ENCODE measurements at places on chromosomes 12 and 14.
A peak's percentile ranks its signal among the peaks of the same experiment; 100 is the strongest.

GRCh38 chr14:54698501-54698900, 131.6 kb downstream of the SAMD4A start:
- DNase-seq = no peak

GRCh38 chr14:41385797-41386196, 220.9 kb upstream of the LRFN5 start:
- no peak for DNase-seq

- no peak for DNase-seq
These were observed 23.4 kb upstream of the SFSWAP start for GRCh38 chr12:131687346-131688125.

DNA sequence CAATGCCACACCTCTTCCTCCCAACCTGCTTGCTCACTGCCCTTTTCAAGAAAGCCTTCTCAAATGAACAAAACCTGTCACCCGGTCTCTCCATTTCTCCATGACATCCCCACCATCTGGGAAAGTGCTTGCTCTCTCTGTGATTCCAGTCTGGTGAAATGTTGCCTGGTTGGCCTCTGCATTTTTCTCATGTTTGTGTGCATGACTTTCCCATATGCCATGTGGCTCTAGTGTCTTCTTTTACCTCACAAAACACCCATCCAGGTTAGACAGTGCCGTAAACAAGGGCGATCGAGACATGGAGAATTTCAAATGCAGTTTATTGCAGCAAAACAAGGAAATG, 5.8 kb downstream of the KRT1 start:
- no peak for DNase-seq

DNA sequence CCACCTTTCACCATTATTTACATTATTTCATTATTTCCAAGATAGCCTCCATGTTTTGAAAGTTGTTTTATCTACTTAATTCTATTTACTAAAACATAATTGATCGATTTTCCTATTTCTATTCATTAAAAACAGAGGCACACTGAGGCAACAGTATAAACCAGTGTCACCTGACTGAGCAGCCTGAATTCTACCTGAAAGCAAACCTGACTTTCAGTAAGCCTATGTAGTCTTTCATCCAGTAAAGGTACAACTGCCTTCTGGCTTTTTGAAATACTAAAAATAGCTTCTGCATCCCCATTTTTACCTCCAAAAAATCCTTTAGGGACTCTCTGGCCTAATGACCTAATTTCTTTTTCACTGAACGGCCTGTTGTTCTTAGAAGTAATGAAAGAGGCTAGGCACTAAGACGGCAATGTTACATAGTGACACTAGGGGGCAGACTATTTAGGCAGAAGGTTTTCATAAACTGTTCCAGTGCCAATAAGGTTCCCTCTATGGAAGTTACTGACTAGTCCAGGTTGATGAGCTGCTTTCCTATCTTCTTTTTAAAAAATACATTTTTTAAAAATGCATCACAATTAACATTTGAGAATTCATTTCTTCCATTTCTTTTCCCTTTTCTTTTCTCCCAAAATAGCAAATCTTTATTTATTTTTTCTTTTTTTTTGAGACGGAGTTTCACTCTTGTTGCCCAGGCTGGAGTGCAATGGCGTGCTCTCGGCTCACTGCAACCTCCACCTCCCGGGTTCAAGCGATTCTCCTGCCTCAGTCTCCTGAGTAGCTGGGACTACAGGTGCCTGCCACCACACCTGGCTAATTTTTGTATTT, 17.5 kb downstream of the ANAPC5 start:
- peak; percentile 86 for DNase-seq

- peak; percentile 48 for DNase-seq
These were observed 624.1 kb upstream of the FOXG1 start for GRCh38 chr14:28142400-28143015.
